Activated CD8-positive, alpha-beta T cell treated with anti-CD3 and anti-CD28 coated beads, Interleukin-2, amount 10 ng/mL, durations not matched to agents 7 days and 5 days (primary cell): ENCODE measurements at places on chromosomes 3 and 15. TPM values are rescaled to one million over a fixed set of nuclear protein-coding genes. Genes with fewer than 3 reads are reported as not detected.

DNA sequence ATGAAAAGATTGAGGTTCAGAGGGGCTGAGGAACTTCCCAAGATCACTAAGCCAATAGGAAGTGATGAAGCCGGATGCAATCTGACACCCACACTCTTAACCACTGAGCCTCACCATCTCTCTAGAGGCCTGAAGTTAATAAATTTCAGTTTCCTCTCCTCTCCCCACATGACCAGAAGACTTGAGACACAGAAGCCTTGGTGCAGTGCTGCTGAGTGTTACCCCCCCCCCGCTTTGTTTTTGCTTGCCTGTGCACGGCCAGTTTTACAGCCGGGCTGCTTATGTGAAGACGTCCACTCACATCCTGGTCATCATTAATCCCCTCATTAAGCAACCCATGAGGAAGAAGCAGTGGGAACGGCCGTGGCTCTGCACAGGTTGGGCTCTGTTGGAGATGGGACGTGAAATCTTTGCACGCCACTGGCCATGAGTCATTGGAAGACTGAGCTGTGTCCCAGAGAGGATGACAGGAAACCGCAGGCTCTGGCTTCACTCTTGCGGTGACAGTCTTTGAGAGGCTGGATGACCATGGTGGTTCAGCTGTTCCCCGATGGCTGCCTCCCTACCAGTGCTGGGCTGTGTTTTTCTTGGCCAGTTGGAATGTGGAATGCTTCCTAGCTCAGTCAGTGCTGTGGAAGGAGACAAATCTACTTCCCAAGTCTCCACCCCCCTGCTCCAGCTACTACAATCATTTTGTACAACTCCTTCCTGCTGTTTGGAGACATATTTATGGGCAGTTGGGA, 232.6 kb upstream of the LRTM1 start:
- no peak for DNase-seq

GRCh38 chr3:146067048-146067447, 93.9 kb downstream of the PLOD2 start:
- no peak for DNase-seq

GRCh38 chr15:39582286-39582976, 1.6 kb downstream of the THBS1 start:
- DNase-seq = no peak

HRG gene
- not detected for total RNA-seq

PIERCE2 gene
- not detected for total RNA-seq
